WTC11 (cell line): ENCODE measurements at places on chromosomes 1 and 21.

DNA sequence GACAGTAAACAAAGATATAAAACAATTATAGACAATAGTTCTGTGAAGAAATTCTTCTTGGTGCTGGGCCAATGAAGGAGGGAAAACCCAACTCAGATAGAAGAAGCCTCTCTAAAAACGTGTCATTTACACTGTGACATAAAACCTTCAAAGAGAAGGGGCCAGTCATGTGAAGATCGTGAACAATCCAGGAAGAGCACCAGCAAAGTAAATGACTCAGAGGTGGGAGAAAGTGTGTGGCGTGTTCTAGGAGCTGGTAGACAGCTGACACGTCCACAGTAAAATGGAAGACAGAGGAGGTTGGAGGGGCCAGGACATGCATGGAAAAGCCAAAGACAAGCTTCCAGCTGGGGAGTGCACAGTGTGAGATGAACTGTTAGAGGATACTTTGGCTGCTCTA, 143.6 kb downstream of the VAV3 start:
- H3K27ac ChIP-seq, result no peak overlapping the region
- H3K4me1 ChIP-seq, result peaks cover 30% of the 10 kb centered on the region

GRCh38 chr21:45533361-45533845, 8.8 kb downstream of the SLC19A1 start:
- peak; percentile 5 for DNase-seq
- no peak overlapping the region for H3K4me3 ChIP-seq
- H3K36me3 ChIP-seq, result peaks cover 16% of the 10 kb centered on the region
- H3K27me3 ChIP-seq, result no peaks in the 10 kb centered on the region

- H3K27me3 ChIP-seq, result no peaks in the 10 kb centered on the region
- DNase-seq, result no peak
- no peak overlapping the region for H3K4me3 ChIP-seq
- no peak overlapping the region for H3K27ac ChIP-seq
These were observed 204.4 kb upstream of the TNR start for GRCh38 chr1:175947771-175948170.

GRCh38 chr1:186700722-186701121, 20.5 kb upstream of the PTGS2 start:
- no peaks in the 10 kb centered on the region for H3K4me1 ChIP-seq
- no peak overlapping the region for H3K4me3 ChIP-seq
- no peak for DNase-seq
- no peak overlapping the region for H3K27ac ChIP-seq

- no peak overlapping the region for H3K27ac ChIP-seq
- 0 out of 2 replicates have a peak, but pooled peaks cover 3% of the 10 kb centered on the region for H3K4me1 ChIP-seq
- no peak overlapping the region for H3K4me3 ChIP-seq
- H3K27me3 ChIP-seq, result peaks cover 12% of the 10 kb centered on the region
- H3K36me3 ChIP-seq, result no peaks in the 10 kb centered on the region
These were observed 175.1 kb downstream of the FASLG start for GRCh38 chr1:172833954-172834353.

DNA sequence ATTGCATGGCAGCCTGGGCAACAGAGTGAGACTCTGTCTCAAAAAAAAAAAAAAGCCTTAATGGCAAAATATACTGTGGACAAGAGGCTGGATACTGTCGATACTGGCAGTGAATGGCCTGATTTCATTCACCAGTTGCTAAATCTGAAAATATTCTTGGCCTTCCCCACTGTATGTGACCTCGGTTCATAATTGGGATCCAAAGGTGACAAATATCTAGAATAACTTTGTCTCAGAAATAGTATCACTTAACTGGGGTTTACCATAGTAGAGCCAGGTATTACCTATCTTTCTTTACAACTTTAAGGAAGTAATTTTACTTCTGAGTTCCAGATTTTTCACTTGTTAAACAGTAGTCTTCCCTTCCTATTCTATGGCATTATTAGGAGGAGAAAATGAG, 8.4 kb downstream of the MTF2 start:
- H3K4me3 ChIP-seq, result no peak overlapping the region
- no peak for DNase-seq
- H3K4me1 ChIP-seq, result peaks cover 50% of the 10 kb centered on the region
- no peak overlapping the region for H3K27ac ChIP-seq

- H3K27me3 ChIP-seq, result no peaks in the 10 kb centered on the region
- peaks cover 22% of the 10 kb centered on the region for H3K4me1 ChIP-seq
- peak overlapping the region; percentile 63 for H3K27ac ChIP-seq
- H3K4me3 ChIP-seq, result no peak overlapping the region
- no peak for DNase-seq
These were observed 40.4 kb upstream of the ZBTB18 start for GRCh38 chr1:244010703-244011123.

GRCh38 chr1:68525781-68526180, 28.9 kb upstream of the DEPDC1 start:
- no peaks in the 10 kb centered on the region for H3K36me3 ChIP-seq
- H3K4me1 ChIP-seq, result 0 out of 2 replicates have a peak, but pooled peaks cover under 1% of the 10 kb centered on the region
- H3K27ac ChIP-seq, result no peak overlapping the region
- DNase-seq, result no peak
- no peaks in the 10 kb centered on the region for H3K27me3 ChIP-seq
- H3K4me3 ChIP-seq, result no peak overlapping the region

DNA sequence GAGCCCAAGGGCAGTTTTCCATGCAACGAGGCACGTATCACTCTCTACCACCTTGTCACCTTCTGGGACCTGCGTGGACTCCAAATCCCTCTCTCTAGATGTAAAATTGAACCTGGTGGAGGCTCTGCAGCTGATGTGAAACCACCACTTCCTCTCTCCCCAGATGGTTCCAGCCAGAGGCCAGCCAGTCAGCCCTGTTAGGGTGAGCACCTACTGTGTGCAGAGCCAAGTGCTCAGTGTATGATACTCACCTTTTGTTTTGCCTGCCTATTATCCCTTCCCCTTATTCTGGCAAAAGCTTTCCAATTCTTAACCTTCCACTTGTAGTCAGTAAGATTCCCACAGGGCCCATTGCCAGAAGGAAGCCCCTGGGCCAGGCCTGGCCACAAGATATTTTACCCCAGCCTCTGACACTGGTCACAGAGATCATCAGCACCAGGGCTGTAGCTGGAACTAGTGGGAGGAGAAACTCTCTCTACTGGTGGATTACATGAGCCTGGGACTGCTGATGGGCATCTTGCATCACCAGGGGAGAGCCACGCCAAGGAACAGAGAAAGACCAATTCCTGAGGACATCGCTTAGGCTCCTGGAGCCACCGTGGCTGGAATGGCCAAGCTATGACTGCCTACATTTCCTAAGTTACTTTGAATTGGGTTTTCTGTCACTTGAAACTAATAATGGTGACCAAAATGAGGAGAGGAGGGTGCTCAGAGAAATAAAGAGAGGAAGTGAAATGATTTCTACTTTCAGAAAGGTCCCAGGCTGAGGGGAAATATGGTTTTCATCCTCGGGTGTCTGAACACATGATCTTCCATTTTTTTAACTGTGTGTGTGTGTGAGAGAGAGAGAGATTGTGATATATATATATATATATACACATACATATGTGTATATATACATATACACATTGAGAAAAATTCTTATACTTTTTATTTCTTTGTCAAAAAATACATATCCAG, 26.6 kb upstream of the RD3 start:
- H3K27me3 ChIP-seq, result peaks cover 34% of the 10 kb centered on the region
- DNase-seq, result no peak
- H3K4me3 ChIP-seq, result no peak overlapping the region
- no peaks in the 10 kb centered on the region for H3K36me3 ChIP-seq
- H3K4me1 ChIP-seq, result peaks cover 19% of the 10 kb centered on the region

DNA sequence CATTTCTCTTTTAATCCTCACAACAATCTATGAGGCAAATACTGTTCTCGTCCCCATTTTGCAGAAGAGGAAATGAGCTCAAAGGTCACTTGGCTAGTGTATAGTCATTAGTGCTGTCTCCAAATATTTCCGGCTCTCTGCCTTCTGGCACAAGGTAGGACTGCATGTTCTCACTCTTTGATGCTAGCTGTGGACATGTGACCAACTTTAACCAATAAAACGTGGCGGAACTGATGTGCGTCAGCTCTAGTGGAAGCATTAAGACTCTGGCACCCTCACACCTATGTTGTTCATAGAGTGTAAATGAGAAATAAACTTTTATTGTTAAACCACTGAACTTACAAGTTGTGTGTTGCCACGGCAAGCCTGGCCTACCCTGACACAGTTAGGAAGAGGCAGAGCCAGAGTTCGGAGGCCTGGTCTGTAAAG, 5.0 kb upstream of the KIF21B start:
- H3K27ac ChIP-seq, result no peak overlapping the region
- H3K4me1 ChIP-seq, result peaks cover 29% of the 10 kb centered on the region
- no peak overlapping the region for H3K4me3 ChIP-seq
- no peaks in the 10 kb centered on the region for H3K27me3 ChIP-seq
- no peaks in the 10 kb centered on the region for H3K36me3 ChIP-seq

DNA sequence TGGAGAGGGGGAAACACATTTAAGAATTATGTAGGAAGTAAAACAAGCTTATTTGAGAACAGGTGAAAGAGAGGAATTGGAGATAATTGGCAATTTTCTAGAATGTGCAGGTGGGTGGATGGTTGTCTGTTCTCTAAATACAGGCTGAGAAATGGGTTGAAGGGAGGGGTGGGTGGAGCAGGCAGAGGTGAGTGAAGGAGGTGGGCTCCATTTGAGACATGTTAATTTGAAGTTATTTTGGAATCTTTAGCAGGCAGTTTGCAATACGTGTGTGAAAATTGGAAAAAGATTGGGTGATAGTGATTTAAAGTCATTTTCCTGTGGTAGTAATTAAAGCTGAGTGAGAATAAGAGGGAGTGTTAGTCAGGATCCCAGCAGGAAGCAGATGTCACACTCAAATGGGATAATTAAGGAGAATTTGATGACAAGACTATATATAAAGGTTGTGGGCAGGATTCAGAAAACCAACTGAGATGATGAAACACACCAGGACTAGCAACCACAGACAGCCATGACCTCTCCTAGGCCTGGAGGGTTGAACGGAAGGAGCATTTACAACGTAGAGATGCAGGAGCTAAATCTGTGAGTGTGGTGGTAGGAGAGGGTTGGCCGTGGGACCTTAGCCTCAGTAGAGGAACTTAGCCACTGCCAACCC, 40.6 kb downstream of the CHRM3 start:
- H3K4me3 ChIP-seq, result no peak overlapping the region
- H3K4me1 ChIP-seq, result no peaks in the 10 kb centered on the region
- no peaks in the 10 kb centered on the region for H3K27me3 ChIP-seq
- no peak overlapping the region for H3K27ac ChIP-seq
- no peaks in the 10 kb centered on the region for H3K36me3 ChIP-seq

GRCh38 chr1:115828101-115829022, 12.6 kb downstream of the NHLH2 start:
- peak overlapping the region; percentile 85 for H3K4me3 ChIP-seq
- peak; percentile 57 for DNase-seq
- peaks cover 19% of the 10 kb centered on the region for H3K27me3 ChIP-seq
- H3K27ac ChIP-seq, result 0 out of 2 replicates have a peak overlapping the region, but pooled peaks have one; percentile 6
- no peaks in the 10 kb centered on the region for H3K36me3 ChIP-seq

- no peaks in the 10 kb centered on the region for H3K4me1 ChIP-seq
- H3K4me3 ChIP-seq, result no peak overlapping the region
- no peak overlapping the region for H3K27ac ChIP-seq
- H3K36me3 ChIP-seq, result peaks cover 6% of the 10 kb centered on the region
- DNase-seq, result no peak
- H3K27me3 ChIP-seq, result no peaks in the 10 kb centered on the region
These were observed 365.0 kb downstream of the LTN1 start for GRCh38 chr21:28627691-28628090.

GRCh38 chr1:44212355-44213221, 683 bp upstream of the DMAP1 start:
- H3K36me3 ChIP-seq, result peaks cover 16% of the 10 kb centered on the region; the same call in 1 of the 2 replicates
- H3K27me3 ChIP-seq, result peaks cover 20% of the 10 kb centered on the region
- DNase-seq, result no peak
- H3K27ac ChIP-seq, result no peak overlapping the region

DNA sequence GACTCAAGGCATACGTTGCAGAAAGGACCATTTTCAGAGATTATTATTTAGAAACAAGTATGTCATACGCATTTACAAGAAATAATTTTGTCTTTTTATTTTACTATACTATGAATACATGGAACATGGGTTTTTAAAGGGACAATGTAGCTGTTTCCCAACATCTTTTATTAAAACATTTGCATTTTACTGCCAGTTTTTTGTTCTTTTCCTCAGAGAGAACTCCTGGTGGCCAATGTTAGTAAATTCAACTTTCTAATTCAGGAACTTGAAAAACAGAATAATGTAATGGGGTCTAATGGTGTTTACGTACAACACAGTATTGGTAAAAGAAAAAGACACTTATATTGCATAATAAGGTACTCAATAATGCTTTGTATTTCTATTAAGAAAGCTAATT, 14.9 kb downstream of the PRDM2 start:
- no peak for DNase-seq
- H3K4me3 ChIP-seq, result no peak overlapping the region
- no peak overlapping the region for H3K27ac ChIP-seq
- H3K4me1 ChIP-seq, result no peaks in the 10 kb centered on the region
- no peaks in the 10 kb centered on the region; the same call in 1 of the 2 replicates for H3K36me3 ChIP-seq

DNA sequence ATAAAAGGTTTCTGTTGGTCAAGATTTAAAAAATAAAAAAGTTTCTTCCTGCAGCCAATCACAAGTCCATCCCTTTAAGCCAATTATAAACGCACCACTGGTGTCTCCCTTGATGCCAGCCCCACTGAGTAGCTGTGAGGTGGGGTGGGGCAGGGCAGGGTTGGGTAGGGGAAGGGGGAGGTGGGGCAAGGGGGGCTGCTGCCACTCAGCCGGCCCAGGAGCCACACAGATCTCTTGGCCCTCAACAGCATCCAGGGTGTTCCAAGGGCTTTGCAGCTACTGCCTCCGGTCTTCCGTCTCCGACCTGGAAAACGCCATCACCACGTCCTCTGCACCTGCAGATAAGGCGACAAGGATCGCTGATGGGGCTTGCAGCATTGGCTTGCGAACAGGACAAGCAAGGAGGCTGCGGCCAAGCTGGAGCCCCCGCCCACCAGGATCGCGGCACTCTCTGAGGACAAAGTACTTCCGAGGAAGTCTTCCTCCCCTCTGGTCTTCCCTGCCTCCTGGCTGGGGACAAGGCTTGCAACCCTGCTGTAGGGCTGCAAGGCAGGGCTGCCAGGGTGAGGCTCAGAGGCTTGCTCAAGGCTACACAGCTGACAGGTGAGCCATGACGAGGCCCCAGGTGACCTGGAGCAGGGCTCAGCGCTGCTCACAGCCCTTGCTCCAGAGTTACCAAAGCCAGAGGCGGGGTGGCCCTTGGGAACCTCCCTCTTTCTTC, 26.8 kb upstream of the CLSTN1 start:
- peaks cover 9% of the 10 kb centered on the region for H3K36me3 ChIP-seq
- DNase-seq, result peak; percentile 48
- no peaks in the 10 kb centered on the region for H3K27me3 ChIP-seq
- peaks cover 38% of the 10 kb centered on the region for H3K4me1 ChIP-seq
- H3K4me3 ChIP-seq, result peak overlapping the region; percentile 68
- H3K27ac ChIP-seq, result peak overlapping the region; percentile 95; the same call in 1 of the 2 replicates

GRCh38 chr1:224274970-224275626, 54.9 kb downstream of the NVL start:
- H3K4me1 ChIP-seq, result no peaks in the 10 kb centered on the region
- peaks cover 19% of the 10 kb centered on the region for H3K36me3 ChIP-seq
- no peak for DNase-seq
- H3K4me3 ChIP-seq, result no peak overlapping the region
- no peaks in the 10 kb centered on the region for H3K27me3 ChIP-seq
- H3K27ac ChIP-seq, result no peak overlapping the region

- peaks cover 41% of the 10 kb centered on the region for H3K4me1 ChIP-seq
- DNase-seq, result no peak
- peaks cover 10% of the 10 kb centered on the region; the same call in 1 of the 2 replicates for H3K36me3 ChIP-seq
These were observed 89.1 kb downstream of the ITSN1 start for GRCh38 chr21:33731447-33731846.

GRCh38 chr1:114428083-114428754, 82.8 kb downstream of the TRIM33 start:
- no peaks in the 10 kb centered on the region for H3K4me1 ChIP-seq
- no peaks in the 10 kb centered on the region for H3K27me3 ChIP-seq
- no peak overlapping the region for H3K4me3 ChIP-seq
